ENCODE measurements at places on chromosomes 7 and 10.

- no peak for DNase-seq
Observed at GRCh38 chr10:6035931-6036575, 26.1 kb downstream of the IL2RA start.

DNA sequence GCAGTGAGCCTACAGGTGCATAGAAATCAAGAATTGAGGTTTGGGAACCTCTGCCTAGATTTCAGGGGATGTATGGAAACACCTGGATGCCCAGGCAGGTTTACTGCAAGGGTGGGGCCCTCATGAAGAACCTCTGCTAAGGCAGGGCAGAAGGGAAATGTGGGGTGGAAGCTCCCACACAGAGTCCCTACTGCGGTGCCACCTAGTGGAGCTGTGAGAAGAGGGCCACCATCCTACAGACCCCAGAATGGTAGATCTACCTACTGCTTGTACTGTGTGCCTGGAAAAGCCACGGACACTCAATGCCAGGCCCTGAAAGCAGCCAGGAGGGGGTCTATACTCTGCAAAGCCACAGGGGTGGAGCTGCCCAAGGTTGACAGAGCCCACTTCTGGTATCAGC is 533.5 kb downstream of the GPAM start:
- no peak for DNase-seq

GRCh38 chr7:17463511-17464085 is 165.1 kb downstream of the AHR start:
- no peak for DNase-seq

DNA sequence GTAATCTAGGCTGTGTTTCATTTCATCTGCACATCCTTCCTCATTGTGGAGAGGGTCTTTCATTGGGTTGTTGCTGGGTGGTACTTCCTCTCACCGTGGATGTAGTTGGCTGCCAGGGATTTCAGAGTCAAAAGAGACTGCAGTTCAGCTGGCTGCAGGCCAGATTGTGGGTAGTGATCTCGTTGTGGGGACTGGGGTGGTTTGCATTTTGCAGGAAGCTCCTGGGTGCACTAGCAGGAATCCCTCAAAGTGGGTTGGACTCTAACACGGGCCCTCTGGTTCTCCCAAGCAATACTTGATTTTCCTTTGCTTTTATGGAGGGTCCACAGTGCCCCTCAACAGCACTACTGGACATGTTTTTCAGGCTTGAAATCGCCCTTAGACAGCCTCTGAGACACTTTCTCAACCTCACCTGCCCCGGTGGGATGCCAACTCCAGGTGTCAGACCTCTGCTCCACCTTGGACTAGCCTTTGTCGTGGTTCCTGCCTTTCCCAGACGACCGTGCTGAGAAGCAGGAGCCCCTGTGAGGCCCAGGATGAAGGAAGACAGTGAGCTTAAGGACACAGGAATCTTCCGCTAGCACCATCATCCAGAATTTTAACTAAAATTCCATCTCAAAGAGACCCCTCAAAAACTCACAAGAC is 23.9 kb upstream of the ZNF273 start:
- no peak for DNase-seq

GRCh38 chr7:150972741-150973140 is 5.4 kb downstream of the KCNH2 start:
- DNase-seq: no peak

GRCh38 chr7:42548816-42549611 is 312.0 kb upstream of the GLI3 start:
- no peak for DNase-seq

DNA sequence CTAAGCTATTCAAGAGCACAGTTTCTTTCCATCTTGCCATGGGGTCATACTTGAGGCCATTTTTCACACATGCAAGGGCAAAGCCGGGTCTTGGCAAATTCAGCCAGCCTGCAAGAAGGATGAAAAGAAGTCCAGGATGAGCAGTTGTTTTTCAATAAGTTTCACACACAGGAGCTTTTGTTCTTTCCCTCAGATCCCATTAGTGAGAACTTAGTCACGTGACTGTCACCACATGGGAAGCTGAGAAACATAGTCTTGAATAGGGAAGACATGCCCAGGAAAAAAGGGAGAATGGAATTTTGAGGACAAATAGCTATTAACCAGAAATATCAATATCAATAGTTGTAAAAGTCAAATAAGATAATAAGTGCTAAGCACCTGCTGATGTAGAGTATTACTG is 137.7 kb downstream of the AHR start:
- no peak for DNase-seq

DNA sequence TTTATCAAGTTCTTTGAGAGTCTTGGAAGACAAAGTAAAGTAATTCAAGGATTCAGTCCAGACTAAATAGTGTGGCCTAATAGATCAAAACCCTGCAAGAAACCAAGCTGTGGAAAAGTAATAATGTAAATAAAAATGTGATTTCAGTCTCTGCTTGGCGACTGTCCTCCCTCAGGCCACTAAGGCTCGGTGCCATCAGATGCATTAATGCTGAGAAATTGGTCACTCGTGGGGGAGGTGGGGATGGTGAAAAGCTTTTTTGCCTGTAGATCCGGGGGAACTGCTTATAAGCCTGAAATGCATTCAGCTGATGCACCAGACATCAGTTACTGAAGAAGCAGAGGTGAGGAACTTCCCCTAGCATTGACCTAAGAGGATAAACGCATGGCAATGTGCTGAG is 182.6 kb upstream of the TBX20 start:
- DNase-seq: no peak

DNA sequence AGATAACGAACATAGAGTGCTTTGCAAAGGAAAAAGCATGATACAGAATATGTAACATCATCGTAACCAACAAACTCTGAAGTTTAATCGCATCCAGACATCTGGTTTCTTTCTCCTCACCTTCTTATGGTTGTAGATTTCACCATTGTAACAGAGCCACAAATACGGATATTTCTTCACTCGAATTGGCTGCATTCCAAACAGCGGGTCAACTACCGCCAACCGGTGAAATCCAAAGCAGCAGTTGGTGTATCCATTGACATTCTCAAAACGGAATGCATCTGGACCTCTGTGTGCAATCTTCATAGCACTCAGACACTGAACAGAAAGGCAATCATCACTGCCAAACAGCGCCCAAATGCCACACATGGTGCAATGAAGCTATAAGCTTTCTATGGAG is 3.4 kb downstream of the ASNS start:
- no peak for DNase-seq

GRCh38 chr7:137981668-137982067 is 20.2 kb downstream of the CREB3L2 start:
- DNase-seq: no peak

GRCh38 chr10:7513936-7514335 is 103.1 kb upstream of the SFMBT2 start:
- no peak for DNase-seq

GRCh38 chr10:86260564-86260963 is 106.0 kb downstream of the GRID1 start:
- DNase-seq: no peak

DNA sequence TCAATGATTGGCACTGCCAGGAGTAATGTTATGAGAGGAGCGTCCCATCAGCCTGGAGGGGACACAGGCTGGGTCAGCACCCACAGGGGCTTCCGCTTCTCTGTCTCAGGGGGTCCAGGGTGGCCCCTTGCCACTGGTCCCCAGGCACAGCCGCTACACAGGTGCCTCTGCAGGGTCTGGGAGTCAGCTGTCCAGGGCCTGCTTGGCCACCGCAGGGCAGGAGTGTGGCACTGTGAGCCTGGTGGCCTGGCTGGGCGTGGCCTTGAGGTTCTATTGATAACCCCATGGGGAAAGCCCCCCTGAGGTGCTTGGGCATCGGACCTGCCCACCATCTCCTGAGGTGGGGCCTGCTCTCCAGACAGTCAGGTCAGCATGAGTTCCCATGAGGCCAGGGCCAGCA is 136.6 kb downstream of the LHPP start:
- DNase-seq: no peak

GRCh38 chr7:16847381-16847860 is 34.4 kb downstream of the AGR3 start:
- DNase-seq: no peak

- peak; percentile 65 for DNase-seq
Observed at GRCh38 chr10:17001961-17002749, 127.5 kb downstream of the CUBN start.

DNA sequence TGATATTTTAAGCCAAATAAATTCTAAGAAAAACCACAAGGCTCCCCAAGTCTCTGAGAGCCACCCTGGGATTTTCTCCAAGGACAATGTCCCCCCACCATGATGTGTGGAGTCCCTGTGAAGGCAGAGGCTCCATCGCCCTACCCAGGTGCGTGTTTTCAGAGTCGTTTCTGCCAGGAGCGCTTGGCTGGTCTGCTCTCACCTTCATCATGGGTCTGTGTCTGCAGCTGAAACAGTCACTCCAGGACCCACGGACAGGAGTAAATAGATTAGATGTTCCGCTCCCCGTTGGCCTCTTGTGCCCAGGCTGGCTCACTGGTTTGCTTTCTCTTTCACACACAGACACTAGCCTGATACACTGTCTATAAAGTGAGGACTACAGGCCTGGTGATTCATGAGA is 217.5 kb downstream of the SFMBT2 start:
- DNase-seq: no peak

DNA sequence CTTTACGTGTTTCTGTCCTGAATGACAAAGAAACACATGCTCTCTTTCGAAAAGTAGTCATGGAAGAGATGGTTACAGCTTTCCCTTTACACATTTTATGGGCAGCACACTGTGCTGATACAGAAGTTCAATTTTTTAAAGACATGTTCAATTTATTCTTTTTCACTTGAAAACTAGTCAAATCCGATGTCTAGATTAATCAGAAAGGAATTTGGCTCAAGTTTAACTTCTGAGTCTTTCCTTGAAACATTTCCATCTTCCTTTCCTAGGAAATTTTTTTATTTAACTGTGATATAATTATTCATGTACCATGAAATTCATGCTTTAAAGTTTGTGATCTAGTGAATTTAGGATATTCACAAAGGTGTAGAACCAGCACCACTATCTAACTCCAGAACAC is 360.1 kb downstream of the TNS3 start:
- no peak for DNase-seq

DNA sequence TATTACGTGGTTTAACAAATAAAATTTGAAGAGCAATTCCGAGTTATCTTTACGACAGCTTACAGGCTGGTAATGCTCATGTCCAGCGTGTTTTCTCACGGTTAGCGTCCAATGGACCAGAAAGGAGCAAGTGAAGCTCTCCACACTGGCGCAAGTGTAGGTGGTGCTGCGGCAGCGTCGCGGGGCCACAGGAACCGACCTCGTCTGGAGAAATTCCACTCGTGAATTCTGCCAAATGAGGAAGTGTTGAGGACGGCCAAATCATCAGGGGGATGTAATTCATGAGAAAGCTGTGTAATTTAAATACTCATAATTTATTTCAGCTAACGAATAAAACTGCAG is 350 bp upstream of the ZNF37A start:
- no peak for DNase-seq

DNA sequence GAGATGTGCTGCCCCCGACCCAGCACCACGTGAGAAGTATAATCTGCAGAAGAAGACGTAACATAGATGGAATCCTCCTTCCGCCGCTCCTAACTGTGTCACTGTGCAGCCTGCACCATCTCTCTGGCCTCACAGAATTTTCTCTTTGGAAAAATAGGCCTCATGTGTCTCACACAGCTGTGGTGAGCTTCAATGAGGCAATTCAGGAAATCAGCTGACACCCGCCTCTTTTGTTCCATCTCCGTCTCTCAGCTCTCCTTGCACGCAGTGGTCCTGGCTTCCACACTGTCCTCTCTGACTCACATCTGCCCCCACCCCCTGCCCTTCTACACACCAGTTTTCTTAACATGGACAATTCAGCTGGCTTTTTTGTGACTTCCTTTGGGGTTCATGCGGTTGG is 7.2 kb downstream of the C10orf90 start:
- no peak for DNase-seq

DNA sequence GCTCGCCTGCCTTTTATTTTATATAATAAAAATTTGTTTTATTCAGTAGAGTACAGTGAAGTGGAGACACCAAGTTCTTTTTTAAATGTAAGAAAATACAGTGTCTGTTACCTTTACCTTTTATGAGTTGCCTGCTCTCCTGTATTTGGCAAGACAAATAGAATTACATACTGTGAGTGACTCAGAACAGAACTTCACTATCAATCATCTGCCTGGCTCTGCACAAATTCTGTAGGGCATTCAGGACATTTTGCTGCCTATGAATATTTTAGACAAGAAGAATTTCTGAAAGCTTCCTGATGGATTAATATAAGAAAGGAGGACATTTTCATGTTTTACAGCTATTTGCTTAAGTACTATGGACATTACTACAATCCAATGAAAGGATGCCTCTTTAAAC is 135.4 kb upstream of the PHF14 start:
- no peak for DNase-seq

DNA sequence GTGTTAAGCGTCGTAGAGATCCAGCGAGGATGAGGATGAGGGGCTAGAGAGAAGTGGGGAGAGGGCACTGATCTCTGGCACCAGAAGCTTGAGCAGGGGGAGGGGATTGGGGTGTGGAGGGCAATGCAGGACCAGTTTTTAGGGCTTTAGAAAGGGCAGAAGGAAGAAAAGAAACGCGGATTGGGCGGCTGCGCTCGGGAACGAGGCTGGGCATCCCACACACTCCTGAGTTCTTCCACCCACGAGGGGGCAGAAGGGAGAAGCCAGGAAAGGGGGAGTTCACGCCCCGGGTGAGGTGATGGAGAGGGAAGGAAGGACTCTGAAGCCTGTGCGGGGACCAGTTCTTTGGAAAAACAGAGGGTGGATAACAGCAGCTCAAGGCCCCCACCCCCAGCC is 6.1 kb upstream of the VGF start:
- no peak for DNase-seq

GRCh38 chr10:48333856-48334255 is 27.4 kb downstream of the MAPK8 start:
- no peak for DNase-seq

GRCh38 chr10:68133523-68133922 is 24.2 kb downstream of the MYPN start:
- DNase-seq: no peak

- DNase-seq: no peak
Observed at GRCh38 chr10:71099731-71100361, 112.5 kb upstream of the UNC5B start.

DNA sequence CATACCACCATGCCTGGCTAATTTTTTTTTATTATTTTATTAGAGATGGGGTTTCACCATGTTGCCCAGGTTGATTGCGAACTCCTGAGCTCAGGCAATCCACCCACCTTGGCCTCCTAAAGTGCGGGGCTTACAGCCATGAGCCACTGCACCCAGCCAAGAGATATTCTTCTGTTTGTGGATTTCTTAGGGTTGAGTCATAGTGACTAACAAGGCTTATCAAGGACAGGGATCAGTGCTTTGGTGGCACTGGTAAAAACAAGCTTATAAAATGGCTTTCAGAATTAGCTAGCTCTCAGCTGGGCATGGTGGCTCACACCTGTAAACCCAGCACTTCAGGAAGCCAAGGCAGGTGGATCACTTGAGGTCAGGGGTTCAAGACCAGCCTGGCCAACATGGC is 122.4 kb downstream of the ZNF248 start:
- DNase-seq: no peak

DNA sequence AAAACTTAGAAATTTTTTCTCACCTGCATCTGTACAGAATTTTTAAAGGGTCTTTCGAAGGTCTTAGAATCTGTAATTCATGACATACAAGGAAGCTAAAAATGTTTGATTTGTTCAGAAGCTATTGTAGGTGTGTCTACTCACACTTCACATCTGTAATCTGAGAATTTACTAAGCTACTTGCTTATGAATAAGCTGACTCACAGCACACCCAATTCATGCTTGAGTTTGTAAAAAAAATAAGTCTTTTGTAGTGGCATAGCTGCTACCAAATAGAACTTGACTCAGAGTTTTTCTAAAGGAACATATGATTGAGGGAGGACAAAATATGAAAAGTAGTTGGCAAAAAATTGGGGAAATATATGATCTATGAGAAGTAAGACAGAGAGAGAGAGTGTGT is 12.7 kb upstream of the AGR2 start:
- no peak for DNase-seq

Data from CD4-positive, alpha-beta memory T cell (primary cell).